CD4-positive, alpha-beta T cell (primary cell): ENCODE measurements at places on chromosomes 7 and 10. TPM values are rescaled to one million over a fixed set of nuclear protein-coding genes. Genes with fewer than 3 reads are reported as not detected.

Gene EZH2
- 17.6 TPM for total RNA-seq

DNA sequence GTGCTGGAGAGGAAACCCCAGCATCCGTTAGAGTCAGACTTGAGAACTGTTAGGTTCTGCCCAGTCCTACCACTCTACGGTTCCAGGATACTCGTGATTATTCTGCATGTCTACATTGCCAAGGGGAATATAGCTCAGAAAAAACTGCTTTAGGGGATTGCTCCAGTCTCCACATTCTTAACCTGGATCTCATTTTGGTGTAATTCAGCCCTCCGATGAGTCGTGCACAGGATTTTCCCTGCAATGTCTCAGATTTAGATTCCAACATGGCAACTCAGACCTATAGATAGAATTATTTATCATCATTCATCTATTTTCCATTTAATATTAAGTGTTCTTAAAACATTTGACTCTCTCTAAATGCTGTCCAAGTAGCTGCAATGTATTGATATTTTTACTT lies 121.1 kb upstream of the ZEB1 start:
- no peaks in the 10 kb centered on the region for H3K4me1 ChIP-seq
- no peak overlapping the region for H3K4me3 ChIP-seq
- no peak overlapping the region for H3K27ac ChIP-seq
- no peaks in the 10 kb centered on the region for H3K27me3 ChIP-seq

DNA sequence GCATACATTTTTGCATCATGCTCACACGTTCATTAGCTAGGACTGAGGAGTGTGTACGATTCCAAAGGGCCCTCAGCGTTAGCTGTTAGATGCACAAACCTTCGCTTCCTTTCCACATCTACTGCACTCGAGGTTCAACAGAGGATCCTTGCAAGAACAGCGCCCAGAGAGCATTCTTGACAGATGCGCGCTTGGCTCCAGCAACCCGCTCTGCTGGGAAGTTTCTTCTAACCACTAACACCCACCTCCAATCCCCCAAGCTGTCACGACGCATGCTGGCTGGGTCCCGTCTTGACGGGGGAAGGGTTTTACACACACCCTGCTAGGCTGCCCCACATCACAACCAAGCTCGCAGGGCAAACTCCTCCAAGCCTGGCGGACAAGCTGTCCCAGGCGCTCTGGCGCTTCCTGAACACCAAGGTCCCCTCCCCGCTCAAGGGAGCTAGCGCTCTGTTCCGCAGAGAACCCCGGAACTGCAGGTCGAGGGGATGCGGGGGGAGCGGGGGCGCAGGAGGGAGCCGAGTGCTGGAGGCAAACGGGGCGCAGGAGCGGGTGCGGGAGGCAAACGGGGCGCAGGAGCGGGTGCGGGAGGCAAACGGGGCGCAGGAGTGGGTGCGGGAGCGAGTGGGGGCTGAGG lies 653 bp upstream of the ADRB1 start:
- peaks cover 23% of the 10 kb centered on the region for H3K4me1 ChIP-seq
- no peaks in the 10 kb centered on the region for H3K36me3 ChIP-seq
- H3K4me3 ChIP-seq, result peak overlapping the region; percentile 29
- H3K27me3 ChIP-seq, result peaks cover 39% of the 10 kb centered on the region

Gene NPY
- total RNA-seq, result not detected
